Stimulated activated CD8-positive, alpha-beta memory T cell treated with anti-CD3 and anti-CD28 coated beads, Interleukin-7, amount 100 ng/mL, for 1 hour (primary cell): ENCODE measurements at places on chromosomes 4 and X.

GRCh38 chr4:89599026-89599425 lies 237.9 kb downstream of the SNCA start:
- no peak for DNase-seq

GRCh38 chr4:41095973-41096372 lies 118.4 kb downstream of the APBB2 start:
- DNase-seq: no peak

DNA sequence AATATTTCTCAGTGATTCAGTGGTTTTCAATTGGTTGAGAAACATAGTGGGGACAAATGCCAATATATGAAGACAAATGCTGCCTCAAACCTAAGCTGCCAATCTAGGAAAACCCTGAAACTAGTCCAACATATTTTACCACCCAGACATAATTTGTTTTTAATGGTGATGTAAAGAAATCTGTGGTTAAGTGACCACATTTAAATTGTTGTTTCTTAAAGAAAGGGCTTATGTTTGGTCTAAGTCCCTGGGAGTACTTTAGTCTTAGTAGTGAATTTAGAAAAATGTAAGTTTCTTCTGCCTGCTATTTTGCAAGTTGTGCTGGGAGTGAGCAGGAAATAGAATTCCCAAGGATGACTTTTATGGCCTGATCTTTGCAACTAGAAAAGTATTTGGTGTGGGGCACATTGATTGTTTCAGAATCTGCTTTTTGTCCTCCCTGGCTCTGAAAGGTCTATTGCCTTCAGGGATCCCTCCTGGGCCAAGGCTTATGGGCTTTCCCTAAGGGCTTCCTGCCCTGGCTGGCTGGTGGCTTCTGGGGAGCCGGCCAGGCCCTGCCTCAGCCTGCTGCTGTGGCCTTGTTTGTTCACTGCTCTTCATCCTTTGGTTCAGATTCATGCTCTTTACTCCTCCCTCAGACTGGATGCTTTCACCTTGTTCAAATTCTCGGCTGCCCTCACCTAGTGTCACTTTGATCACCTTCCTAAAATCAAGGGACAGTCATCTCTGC lies 169.8 kb upstream of the JADE1 start:
- DNase-seq: no peak

DNA sequence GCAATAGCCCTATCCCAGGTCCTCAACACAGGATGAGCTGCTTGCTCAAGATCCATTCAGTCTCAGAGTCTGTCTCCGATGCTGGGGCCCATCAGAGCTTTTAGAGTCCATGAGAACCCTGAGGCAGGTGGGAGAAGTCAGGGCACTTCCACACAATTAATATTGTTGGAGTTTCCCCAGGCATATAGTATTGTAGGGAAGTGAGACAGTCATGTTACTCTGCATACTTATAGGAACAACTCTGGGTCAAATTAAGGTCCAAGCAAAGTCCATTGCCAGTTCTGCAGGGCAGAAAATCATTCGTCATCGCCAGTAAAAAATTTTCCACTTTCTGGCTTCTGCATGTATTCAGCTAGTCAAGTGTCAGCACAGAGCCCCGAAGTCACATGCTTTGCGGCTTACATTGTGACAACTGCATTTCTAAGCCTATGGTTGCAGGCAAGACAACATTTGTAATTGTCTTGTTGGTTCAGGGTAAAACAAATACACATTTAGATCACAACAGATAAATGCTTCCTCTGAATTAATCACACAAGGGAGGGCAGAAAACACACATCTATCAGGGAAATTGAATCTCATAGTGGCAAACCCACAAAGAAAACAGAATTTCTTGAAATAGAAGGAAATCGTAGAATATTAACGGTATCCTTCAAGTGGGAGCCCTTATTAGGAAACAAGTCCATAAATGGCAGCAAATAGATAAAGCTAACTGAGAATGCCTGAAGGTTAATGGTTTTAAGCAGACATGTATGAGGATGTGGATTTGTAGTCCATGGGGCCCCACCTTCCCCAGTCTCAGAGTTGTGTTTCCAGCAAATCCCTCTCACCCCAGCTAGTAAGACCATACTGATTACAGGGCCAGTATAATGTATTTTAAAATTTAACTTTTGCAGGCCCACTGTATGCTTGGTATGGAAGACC lies 412.1 kb upstream of the RASGEF1B start:
- DNase-seq: no peak

DNA sequence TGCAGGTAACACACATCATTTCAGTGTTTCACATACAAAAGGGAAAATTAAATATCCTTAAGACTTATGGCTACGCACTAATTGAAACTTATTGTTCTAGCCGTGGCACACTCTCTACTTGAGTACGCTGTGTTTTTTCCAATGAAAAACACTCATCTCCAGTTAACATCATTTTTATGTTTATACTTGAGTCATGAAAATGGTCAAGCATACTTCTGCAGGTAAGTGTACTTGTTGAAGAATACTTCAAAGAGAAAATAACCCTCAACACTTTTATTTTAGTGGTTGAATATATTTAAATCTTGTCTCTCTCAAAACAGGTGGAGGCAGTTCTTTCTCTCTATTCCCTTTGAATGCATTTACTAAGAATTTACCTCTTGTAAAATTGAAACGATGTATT lies 538.7 kb upstream of the PCDH7 start:
- no peak for DNase-seq

DNA sequence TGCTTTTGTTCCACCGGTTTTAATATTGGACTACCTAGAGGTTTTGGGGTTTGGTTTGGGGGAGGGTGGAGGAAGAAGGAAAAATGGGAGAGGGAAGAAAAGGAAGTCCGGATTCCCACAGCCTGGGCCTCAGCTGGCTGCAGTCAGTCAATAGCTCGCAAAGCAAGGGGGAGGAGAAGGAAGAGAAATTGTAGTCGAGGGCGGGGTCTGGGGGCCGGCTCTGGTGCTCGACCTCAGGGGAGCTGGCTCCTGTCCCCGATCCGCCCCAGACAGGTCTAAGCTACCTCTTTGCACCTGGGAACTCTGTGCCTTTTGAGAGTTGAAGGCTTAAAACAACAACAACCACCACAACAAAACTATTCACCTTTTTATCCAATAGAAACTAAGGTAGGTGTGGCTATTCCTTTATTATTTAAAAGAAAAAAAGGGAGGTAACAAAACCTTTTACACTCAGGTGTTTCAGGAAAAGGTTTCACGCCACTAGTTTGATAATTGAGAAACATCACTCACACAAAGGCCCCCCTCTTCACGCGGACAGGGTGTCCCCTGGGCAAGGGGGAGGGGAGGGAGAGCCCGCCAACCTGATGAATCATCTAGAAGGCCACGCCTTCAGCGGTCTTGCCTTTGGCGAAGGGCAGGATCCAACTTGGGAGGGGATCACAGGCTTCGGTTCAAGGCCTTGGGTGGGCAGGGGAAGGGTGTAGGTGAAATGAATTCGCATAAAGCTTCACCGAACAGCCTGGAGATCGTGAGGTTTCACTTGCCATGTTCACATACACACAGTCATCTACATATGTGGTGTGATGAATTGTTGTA lies 1.6 kb upstream of the LNX1 start:
- no peak for DNase-seq

DNA sequence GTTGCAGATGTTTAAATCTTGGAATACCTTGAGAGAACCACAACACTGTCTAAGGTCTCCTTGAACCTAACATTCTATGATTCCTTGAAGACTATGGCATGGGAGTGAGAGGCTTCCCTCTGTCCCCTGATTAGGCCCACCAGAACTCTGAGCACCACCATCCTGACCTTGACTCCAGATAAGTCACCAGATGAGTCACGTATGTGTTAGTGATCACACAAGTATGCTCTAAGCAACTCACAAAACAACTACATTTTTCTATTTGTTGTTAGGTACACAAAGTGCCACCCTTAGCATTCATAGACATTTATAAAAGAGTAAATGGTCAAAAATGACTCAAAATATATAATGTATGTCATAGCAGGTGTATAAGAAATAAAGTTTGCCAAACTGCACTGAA lies 252.9 kb upstream of the CXXC4 start:
- no peak for DNase-seq

DNA sequence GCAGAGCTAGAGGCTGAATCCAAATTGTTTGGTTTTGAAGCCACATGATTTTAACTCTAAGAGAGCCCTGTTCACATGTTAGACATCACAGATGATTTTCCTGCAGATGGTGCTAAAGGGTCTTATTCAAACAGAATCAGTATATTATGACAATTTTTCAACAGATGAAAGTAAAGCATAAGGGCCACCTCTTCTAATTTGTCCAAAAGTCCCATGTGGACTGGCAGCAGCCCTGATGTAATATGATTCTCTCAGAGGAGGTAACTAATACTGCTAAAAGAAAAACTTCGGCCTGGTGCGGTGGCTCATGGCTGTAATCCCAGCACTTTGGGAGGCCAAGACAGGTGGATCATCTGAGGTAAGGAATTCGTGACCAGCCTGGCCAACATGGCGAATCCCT lies 26.0 kb upstream of the SETD7 start:
- DNase-seq: no peak

GRCh38 chr4:14871676-14872430 lies 130.4 kb upstream of the CPEB2 start:
- no peak for DNase-seq

DNA sequence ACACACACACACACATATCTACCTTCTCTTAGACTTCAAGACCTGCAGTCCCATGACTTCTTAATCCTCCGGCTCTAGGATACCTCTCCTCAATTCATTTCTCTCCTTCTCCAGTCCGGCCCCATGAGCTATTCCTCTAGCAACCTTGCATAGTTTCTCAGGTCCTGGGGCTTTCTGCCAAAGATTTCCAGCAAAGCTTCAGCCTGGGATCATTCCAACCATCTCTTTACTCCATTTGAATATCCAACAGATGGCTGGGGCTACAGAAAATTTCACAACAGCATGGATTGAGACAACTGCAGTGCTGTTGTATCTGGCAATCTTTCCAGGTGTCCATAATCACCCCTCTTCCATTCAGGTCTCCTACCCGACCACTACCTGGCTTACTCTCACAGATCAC lies 184.1 kb downstream of the DCHS2 start:
- no peak for DNase-seq

GRCh38 chrX:76172325-76172893 lies 453 bp upstream of the PBDC1 start:
- DNase-seq: no peak

- no peak for DNase-seq
Observed at GRCh38 chrX:132171881-132172280, 44.1 kb upstream of the FRMD7 start.

- DNase-seq: no peak
Observed at GRCh38 chr4:180925805-180926204, 1317.4 kb upstream of the TENM3 start.

GRCh38 chr4:149247164-149247563 lies 568.5 kb downstream of the IQCM start:
- no peak for DNase-seq

- no peak for DNase-seq
Observed at GRCh38 chr4:182800216-182800515, 117.0 kb downstream of the DCTD start.

DNA sequence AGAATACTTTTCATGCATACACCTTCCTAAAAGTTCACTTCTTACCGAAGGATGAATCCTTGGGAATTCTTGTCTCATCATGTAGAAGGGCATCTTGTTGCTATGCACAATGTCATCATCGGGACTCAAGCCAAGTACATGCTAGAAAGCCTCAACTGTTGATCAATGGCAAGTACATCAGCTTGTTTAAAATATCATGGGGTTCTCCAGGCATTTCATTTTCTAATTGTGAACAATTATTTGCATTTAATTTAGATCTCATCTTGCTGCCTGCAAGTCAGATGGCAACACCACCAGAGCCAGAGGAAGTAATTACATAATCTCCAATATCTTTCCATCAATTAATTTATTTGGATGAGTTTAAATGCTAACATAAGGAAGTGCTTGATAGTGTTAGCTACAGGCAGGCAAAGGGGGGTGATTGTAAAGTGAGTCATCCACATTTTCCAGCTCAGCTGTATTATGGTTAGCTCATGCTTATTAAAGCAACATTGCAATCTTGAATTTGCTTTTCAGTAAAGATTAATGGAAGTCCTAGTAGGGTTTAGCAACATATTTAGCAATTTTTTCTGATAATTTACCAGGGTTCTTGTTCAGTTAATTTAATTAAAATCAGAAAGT lies 356.5 kb downstream of the CBLL2 start:
- DNase-seq: no peak

DNA sequence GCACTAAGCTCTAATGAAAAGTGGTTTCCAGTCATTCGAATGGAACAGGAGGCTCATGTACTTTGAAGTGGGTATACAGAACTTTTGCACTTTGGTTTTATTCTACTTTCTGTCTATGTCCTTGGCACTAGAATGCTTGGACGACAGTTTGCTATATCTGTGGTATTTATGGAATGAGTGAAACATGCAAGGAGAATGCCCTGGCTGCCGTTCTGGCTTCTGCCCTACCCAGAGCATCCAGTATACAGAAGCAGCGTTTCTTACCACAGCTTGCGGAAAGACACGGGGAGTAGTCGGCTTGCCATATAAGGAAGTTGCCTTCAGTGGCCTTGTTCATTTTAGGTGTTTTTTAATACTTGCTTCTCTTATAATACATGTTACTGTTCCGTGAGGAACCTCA lies 98.0 kb downstream of the TBL1X start:
- no peak for DNase-seq

DNA sequence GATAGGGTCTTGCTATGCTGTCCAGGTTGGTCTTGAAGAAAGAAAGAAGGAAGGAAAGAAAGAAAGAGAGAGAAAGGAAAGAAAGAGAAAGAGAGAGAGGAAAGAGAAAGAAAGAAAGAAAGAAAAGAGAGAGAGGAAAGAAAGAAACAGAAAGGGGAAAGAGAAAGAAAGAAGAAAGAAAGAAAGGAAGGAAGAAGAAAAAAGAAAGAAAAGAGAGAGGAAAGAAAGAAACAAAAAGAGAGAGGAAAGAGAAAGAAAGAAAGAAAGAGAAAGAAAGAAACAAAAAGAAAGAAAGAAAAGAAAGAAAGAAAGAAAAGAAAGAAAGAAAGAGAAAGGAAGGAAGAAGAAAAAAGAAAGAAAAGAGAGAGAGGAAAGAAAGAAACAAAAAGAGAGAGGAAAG lies 95.8 kb upstream of the SHOX start:
- no peak for DNase-seq

DNA sequence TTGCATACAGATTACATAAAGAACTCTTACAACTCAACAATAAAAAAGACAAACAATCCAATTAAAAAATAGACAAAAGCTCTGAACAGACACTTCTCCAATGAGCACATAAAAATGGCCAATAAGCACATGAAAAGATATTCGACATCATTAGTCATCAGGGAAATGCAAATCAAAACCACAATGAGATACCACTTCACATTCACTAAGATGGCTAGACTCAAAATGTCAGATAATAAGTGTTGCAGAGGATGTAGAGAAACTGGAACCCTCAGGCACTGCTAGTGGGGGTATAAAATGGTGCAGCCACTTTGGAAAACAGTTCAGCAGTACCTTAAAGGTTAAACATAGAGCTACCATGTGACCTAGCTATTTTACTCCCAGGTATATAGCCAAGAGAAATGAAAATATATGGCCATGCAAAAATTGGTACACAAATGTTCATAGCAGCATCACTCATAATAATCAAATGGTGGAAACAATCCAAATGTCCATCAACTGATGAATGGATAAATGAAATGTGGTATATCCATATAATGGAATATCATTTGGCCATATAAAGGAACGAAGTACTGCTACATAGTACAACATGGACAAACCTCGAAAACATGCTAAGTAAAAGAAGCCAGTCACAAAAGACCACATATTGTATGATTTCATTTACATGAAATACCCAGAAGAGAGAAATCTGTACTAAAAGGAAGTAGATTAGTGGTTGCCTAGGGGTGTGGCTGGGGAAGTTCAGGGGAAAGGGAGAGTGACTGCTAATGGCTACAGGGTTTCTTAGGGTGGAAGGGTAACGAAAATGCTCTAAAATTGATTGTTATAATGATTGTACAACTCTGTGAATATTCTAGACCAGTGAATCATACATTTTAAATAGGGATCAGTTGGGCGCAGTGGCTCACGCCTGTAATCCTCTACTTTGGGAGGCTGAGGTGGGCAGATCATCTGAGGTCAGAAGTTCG lies 29.4 kb downstream of the SASH3 start:
- DNase-seq: no peak
